ENCODE measurements at places on chromosomes 13 and 19.

DNA sequence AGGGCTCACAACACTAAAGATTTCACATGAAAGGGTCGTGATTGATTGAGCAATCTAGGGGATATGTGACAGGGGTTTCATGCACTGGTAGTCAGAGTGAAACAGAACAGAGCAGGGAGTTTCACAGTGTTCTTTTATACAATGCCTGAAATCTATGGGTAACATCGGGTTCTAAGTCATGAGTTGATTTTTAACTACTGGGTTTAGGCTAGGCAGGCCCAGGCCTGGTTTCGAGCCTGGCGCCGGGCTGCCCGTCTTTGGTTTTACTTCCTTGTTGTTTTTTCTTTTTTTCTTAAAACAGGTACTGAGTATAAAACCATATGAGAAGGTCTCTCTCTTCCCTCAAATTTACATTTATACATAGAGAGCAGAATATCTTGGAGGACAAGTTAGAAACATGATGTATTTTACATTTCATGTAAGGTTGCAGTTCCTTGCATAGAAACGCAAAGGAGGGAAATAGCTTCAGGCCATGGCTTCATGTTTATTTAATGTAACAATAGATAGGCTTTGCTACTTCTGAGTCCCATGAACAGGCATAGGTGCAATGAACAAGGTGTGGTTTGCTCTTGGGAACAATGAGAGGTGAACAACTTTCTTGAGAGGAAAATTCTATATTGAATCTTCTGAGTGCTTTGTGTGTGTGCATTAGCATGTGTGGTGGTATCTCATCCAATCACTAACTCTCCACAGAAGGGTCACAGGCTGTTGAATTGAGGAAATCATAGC is 128.9 kb upstream of the RXFP2 start:
- DNase-seq, result no peak

- DNase-seq, result no peak
These were observed 192.9 kb downstream of the DCT start for GRCh38 chr13:94286581-94286980.

GRCh38 chr13:41788552-41788951 is 172.4 kb downstream of the VWA8 start:
- no peak for DNase-seq

GRCh38 chr13:99320693-99321481 is 13.7 kb upstream of the GPR183 start:
- DNase-seq, result no peak

DNA sequence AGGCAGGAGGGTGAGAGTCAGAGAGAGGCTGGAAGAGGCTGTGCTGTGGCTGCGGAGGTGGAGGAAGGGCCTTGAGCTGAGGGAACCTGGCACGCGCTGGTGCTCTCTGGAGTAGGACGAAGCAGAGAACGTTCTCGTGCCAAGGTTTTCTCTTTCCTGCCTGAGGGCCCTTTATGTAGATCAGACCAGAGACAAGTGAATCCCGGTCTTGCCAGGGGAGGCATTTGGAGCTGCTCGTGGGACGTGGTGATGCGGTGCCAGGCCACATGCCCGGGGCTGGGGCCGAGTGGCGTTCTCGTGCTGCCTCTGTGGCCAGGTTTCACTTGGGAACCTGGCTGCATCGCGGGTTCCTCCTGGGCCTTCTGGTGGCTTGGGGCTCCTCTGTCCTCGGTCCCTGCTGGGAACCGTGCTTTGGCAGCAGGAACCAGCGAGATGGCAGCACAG is 54.2 kb downstream of the KDM4B start:
- DNase-seq, result no peak

GRCh38 chr13:75986818-75987217 is 350.7 kb downstream of the LMO7 start:
- no peak for DNase-seq

DNA sequence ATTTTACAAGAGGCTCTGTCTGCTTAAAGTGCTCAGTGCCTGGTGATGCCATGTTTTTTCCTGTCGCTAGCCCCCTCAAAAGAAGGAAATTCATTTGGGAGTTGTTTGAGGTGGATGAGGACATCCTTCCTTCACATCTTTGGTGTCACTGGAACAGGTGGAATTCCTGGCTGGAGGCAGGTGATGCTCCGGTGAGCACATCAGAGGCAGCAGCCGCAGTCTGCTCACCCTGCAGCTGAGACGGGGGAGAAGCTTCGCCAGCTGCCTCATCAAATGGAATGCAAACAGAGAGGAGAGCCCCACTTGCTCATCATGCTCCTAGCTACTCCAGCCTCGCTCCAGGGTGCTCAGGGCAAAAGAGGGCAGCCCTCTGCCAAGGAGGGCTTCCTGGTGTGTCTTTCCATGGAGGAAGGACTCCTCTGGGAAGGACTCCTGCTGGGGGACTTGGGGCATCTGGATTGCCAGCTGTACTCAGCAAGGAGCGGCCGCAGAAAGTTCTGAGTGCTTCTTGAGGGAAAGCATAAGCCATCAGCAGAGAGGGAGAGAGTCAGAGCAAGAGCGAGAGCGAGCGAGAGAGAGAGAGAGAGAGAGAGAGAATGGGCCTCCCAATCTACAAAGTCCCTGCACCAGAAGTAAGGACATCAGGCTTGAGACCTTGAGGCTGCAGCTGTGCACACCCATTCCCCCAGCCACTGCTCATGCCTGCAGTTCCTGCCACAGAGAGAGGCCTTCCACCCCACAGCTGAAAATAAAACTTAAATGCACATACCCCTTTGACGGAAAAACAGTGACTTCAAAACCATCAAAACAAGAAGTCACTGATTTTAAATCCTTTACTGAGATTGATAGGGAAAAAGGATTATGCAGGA is 74.3 kb upstream of the UBL3 start:
- peak; percentile 26 for DNase-seq

GRCh38 chr19:4571305-4571917 is 11.9 kb upstream of the SEMA6B start:
- no peak for DNase-seq

DNA sequence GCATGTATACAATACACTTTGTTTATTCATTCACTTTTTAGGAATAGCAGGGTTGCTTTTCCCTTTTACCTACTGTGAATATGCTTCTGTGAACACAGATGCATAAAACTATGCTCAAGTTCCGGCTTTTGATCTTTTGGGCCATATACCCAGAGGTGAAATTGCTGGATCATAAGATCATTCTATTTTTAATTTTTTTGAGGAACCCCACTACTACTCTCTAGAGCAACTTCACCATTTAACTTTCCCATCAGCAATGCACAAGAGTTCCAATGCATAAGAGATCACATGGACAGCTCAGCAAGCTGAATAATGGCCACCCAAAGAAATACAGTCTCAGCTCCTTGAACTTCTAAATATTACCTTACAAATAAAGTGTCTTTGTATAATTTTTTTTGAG is 17.0 kb upstream of the SIGLEC10 start:
- DNase-seq, result no peak

- DNase-seq, result no peak
These were observed 14.9 kb downstream of the POP4 start for GRCh38 chr19:29620931-29621351.

- no peak for DNase-seq
These were observed 656 bp downstream of the ZNF155 start for GRCh38 chr19:43984687-43985000.

DNA sequence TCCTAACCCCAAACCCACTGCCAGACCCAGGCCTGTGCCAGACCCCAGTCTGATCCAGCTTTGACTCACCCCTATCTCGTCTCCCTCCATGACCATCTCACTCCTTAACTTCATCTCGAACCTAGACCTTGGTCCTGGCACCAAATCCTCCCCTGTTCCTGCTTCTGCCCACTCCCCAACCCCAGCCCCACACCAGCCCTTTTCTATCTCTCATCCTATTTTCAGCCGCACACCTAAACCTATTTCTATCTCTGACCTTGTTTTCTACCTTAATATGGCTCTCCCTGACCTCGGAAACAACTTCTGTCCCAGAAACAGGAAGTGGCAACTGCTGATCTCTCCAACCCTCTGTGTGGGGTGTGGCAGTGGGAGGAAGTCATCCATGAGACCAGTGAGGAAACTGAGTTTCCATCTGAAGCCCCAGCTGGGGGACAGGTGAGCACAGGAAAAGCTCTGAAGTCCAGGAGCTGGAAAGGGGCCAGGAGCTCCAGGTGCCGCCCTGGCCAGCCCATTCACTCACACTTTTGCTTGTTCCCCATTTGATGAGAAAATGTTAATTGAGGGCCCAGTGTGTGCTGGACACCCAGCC is 13.7 kb downstream of the PTH2 start:
- DNase-seq, result no peak

DNA sequence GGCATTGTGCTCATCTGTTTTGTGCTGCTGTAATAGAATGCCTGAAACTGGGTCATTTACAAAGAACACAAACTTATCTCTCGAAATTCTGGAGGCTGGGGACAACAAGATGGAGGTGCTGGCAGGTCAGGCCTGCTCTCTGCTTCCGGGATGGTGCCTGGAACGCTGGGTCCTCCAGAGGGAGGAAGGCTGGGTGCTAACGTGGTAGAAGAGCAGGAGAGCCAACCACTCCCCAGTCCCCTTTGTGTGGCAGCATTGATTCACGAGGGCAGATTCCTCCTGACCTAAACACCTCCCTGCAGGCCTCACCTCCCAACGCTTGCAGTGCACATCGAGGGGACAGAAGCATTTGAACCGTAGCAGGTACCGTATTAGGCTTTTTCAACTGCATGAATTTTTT is 34.1 kb upstream of the TFDP1 start:
- DNase-seq, result no peak

- DNase-seq, result peak; percentile 90
These were observed 28.5 kb downstream of the ZNF266 start for GRCh38 chr19:9406798-9407352.

DNA sequence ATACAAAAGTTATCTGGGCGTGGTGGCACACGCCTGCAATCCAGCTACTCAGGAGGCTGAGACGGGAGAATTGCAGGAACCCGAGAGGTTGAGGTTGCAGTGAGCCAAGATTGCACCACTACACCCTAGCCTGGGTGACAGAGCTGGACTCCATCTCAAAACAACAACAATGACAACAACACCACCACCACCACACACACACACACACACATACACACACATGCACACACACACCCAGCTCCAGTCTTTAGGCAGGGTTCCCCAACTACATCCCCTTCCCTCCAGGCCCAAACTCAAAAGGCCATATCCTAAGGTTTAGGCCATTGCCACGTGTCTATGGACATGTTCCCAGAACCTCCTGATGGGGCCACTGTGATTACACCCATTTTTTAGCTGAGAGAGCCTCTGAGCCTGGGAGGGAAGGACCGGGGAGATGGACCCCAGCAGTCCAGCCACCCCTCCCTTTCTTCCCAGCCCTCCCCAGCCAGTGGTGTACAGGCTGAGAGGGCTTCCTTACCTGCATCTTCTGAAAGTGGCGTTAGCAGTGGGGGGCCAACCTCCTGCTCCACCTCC is 9.0 kb upstream of the DMWD start:
- no peak for DNase-seq

DNA sequence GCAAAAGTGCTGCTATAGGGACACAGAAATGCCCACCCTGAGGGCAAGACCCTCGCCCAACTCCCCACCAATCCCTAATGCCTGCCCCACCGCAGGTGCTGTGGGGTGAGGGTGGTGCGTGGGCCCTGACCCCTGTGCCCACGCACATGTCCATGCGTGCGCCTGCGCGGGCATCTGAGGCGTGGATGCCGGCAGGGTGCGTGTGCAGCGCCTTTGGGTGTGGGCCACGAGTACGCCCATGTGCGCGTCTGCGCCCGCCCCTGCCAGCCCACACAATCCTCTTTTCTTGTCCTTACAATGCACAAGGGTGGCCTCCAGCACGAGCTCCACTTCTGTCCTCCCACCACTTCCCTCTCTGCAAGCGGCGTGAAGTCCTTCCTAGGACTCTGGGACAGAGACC is 14.3 kb downstream of the FUT6 start:
- DNase-seq, result no peak

All from T1000 (cell line).